ENCODE measurements at places on chromosomes 5 and 9.
A peak's percentile ranks its signal among the peaks of the same experiment; 100 is the strongest.

DNA sequence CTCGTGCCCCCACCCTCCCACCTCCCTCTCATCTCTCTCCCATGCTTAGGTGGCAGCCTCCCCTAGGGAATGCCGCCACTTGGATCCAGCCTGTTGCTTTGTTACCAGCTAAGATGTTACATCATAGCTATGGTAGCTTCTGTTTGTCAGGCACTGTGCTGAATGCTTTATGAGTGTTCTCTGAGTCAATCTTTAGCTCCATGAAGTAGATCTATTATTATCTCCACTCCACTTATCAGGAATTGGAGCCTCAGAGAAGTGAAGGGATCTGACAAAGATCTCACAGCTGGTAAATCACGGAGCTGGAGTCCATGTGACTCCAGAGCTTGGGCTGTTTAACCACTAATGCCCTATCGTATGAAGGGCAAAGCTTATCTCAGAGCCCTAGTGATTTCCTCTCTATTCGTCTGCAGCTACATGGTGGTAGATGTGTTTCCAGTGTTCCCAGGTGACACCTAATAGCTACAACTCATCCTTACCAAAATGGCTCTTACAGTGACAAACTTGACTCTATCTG lies 54.1 kb downstream of the GARNL3 start:
- no peak for DNase-seq

DNA sequence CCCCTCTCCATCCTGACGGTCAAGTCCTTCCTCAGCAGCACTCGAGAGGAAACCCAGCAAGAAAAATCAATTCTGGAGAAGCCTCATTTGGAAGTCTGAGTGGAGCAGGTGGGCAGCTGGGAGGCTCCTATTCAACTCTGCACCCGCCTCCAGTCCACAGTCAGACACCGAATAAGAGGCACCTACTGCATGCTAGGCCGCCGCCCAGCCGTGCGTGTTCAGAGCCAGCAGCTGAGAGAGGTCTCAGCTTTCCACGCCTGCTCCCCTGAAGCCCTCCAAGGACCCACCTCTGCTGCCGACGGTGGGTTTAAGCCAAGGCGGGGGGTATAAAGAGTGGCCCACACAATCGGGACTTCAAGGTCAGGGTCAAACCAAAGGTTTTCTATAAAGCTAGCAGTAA lies 41.9 kb downstream of the VAV2 start:
- no peak for DNase-seq

DNA sequence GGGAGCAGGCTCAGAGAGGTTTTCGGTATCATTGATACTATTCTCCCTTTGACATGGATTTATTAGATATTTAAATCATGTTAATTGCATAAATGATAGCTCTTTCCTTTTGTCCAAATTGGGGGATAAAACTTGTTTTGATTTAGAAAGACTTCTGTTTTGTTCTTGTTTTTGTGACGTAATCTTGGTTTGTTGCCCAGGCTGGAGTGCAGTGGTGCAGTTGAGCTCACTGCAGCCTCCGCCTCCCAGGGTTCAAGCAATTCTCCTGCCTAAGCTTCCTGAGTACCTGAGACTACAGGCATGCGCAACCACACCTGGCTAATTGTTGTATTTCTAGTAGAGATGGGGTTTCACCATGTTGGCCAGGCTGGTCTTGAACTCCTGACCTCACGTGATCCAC lies 7.1 kb downstream of the MAT2B start:
- no peak for DNase-seq

DNA sequence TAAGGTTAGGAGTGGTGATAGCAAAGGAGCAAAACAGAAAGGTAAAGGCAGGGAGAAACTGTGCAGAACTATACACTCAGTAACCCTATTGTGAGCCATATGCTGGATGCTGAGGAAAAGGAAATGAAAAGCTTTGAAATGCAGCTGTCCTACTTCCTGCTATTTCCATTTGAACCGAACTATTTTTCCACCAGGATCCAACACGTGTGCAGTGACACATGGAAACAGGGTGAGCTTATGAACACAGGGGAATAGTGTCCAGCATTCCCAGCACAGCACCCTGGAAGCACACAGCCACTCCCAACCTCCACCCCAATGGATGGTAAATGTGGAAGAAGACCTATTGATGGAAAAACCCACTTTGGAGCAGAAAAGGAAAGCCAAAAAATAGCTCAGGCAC lies 69.0 kb upstream of the SLC12A2 start:
- no peak for DNase-seq

DNA sequence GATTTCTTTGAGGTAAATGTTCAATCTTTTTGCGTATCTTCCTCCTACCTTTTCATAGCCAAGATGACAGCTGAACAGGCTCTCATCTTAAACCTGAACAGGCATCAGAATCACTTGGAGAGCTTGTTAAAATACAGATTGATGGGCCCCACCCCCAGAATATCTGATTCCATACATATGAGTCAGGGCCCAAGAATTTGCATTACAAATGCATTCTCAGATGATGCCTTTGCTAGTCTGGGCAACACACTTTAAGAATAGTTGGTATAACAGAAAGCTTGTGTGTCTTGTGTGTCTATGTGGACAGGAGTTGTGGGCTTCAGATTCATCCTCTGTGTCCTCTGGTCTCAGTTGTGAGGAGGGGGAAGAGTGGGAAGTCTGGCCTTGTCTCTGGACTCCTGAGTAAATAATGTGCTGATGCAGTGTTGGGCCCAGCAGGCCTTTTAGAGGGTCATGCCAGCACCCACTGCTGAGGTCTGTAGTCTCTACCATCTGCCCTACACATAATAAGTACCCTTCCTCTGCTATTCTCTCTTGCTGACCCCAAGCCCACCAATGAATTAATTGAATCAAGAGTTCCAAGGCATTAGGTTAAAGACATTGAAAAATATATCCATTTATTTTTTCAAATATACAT lies 43.1 kb downstream of the PTCD2 start:
- no peak for DNase-seq

- no peak for DNase-seq
Measured at GRCh38 chr5:82538339-82539034, 260.3 kb upstream of the RPS23 start.

DNA sequence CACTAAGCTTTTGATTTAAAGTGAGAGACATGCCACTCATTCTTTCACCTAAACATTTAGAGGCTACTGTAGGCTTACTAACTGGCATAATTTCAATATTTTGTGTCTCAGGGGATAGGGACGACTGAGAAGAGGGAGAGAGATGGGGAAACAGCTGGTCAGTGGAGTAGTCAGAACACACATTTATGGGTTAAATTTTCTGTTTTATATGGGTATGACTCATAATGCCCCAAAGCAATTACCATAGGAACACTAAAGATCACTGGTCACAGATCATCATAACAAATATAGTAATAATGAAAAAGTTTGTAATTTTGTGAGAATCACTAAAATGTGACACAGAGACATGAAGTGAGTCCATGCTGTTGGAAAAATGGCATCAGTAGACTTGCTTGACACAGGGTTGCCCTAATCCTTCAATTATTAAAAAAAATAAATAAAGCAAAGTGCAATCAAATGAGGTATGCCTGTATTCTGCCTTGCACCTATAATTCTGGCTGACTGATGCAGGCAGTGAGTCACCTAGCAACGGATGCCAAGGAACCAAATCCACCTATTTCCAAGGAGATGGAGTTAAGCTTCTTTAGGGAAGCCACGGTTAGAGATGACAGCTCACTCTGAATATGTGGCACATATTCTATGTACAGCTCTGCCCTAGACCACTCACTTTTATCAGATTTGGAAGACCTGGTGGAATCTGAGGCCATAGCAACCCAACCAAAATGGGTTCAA lies 166.1 kb downstream of the MARCHF11 start:
- no peak for DNase-seq

- no peak for DNase-seq
Measured at GRCh38 chr9:88280816-88281382, 107.3 kb upstream of the SPIN1 start.

DNA sequence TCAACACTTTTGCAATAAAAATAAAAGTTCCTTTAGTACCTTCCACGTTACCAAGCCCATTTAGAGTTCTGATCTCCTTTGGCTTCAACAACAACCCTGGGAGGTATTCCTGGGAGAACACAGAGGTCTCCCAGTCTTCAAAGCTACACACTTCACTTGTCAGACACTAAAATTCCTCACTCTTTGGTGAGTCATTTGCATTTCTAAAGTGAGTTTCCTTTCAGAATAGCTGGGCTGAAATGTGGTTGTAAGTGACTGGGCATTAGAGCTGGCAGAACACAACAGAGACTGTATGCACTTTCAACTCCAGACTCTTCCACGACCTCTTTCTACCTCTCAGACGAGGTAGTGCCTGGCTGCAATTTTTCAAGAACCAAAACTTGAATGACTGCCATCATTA lies 11.5 kb upstream of the F2RL1 start:
- no peak for DNase-seq

DNA sequence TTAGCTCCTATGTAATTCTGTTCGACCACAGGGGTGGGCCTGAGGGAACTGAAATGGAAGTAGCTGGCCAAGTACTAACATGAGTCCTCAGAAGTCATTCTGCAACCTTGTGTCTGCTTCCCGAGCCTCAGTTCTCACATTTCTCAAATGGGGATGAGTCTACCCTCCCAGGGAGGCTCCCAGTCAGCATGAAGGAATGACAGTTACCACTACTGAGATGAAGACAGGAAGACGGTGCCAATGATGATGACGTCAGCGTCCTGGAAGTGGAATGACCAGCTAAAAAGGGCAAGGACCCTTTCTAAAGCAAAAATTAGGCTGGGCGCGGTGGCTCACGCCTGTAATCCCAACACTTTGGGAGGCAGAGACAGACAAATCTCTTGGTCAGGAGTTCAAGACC lies 6.8 kb downstream of the PIP5KL1 start:
- no peak for DNase-seq

- DNase-seq = no peak
Measured at GRCh38 chr9:1951446-1951845, 63.7 kb upstream of the SMARCA2 start.

DNA sequence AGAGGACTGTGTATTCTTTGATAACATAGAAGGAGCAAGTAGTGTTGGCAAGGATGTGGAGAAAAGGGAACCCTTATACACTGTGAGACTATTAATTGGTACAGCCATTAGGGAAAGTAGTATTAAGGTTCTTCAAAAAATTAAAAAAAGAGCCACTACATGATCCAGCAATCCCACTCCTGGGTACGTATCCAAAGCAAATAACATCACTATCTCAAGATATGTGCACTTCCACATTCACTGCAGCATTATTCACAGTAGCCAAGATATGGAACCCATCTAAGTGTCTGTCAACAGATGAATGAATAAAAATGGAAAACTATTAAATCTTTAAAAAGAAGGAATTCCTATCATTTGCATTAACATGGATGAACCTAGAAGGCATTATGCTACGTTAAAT lies 693.2 kb upstream of the RIOK2 start:
- DNase-seq = no peak

DNA sequence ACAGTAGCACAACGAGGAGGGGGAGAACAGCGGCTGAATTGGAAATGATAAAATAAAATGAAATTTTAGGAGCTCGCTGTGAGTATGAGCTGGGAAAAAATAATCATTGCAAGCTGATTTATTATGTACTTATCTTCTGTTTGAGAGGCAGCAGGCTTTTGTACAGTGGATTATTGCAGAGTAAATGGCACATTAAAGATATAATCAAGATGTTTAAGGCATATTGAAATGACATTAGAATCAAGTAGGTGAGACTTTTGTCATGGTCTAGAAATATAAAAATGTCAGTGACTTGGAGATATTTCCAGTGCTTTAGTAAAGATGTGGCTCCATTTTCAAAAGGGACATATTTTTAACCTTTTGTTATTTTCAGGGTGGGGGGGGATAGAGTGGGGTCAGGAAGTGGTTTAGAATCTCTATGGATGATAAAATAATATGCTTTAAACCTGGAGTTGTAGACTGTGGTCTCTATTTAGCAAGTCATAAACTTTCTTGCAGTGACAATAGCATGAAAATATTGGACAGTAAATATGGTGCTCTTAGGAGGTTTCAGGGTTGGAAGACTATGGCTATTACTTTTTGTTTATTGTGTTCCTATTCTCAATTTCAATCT lies 46.8 kb downstream of the PTTG1 start:
- no peak for DNase-seq

DNA sequence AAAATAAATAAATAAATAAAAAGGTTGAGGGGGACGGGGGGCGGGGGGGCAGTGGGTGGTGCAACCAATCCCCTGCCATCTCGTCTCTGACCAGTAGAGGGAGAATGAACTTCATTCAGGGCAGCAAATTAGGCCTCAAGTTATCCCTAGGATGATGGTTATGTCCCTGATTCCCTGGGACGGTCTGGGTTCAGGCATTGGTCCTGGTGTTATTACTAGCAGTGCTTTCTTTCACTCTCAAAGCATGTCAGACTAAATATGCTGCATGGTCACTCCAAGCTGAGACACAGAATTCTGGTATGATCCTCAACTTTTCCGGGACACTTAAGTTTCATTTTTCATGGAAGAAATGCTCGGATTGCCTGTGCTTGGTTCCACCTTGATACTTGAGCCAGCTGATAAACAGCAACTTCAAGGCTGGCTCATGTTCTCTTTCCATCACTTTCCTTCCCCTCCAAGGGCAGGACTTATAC lies 59.4 kb downstream of the DAP start:
- peak; percentile 20 for DNase-seq

DNA sequence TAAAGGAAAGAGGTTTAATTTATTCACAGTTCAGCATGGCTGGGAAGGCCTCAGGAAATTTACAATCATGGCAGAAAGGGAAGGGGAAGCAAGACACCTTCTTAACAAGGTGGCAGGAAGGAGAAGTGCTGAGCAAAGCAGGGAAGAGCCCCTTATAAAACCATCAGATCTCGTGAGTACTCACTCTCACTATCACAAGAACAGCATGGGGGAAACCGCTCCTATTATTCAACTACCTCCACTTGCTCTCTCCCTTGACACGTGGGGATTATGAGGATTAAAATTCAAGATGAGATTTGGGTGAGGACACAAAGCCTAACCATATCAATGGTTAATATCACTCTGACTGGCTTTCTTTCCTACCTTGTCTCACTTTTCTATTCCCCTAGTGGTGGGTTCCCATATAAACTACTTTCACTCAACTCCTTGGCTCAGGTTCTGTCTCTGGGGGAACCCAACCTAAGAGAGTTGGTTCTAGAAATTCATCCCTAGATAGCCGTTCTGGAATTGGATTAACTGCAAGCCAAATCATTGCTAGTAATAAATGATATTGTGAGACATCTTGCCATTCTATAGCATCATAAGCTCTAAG lies 749.8 kb upstream of the GRAMD2B start:
- DNase-seq = no peak

DNA sequence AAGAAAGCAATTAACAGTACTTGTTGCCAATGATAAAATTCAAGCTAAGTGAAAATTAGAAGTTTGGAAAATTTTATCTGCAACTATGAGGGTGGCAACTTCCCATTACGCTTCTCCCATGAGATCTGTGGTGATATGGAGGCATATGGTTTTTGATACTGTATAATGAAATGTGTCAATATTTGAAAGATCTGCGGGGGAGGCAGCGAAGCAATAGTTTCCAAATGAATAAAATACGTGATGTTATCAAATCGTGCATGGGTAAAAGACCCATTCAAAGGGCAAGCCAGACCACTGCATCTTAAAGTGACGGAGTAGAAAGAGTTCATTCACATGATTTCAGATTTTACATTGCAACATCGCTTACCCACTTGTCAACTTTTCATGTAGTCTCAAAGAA lies 20.9 kb upstream of the BOD1 start:
- peak; percentile 2 for DNase-seq

- DNase-seq = no peak
Measured at GRCh38 chr5:156497804-156498208, 170.8 kb downstream of the SGCD start.

GRCh38 chr5:157582731-157583620 lies 7.4 kb upstream of the ADAM19 start:
- DNase-seq = no peak
